ENCODE measurements at places on chromosomes 1 and 21. TPM values are rescaled to one million over a fixed set of nuclear protein-coding genes. Genes with fewer than 3 reads are reported as not detected.

EXTL2 gene
- total RNA-seq: 14.5 TPM

RNF11 gene
- total RNA-seq: 112 TPM

IRF6 gene
- total RNA-seq: 3.9 TPM

RBM11 gene
- total RNA-seq: 0.49 TPM

FMOD gene
- total RNA-seq: 438 TPM

AMIGO1 gene
- total RNA-seq: 7.8 TPM

ELAPOR1 gene
- 1.4 TPM for total RNA-seq

NPPB gene
- total RNA-seq: not detected

- no peaks in the 10 kb centered on the region for H3K27me3 ChIP-seq
- no peak overlapping the region for H3K4me3 ChIP-seq
- no peak overlapping the region for H3K27ac ChIP-seq
- DNase-seq: no peak
- H3K4me1 ChIP-seq: no peaks in the 10 kb centered on the region
These were observed 5.4 kb upstream of the KNCN start for GRCh38 chr1:46556822-46557221.

- no peak for DNase-seq
- no peak overlapping the region for H3K27ac ChIP-seq
- H3K4me3 ChIP-seq: no peak overlapping the region
- no peaks in the 10 kb centered on the region for H3K27me3 ChIP-seq
These were observed 386.9 kb downstream of the AMY1C start for GRCh38 chr1:104136621-104137020.

DNA sequence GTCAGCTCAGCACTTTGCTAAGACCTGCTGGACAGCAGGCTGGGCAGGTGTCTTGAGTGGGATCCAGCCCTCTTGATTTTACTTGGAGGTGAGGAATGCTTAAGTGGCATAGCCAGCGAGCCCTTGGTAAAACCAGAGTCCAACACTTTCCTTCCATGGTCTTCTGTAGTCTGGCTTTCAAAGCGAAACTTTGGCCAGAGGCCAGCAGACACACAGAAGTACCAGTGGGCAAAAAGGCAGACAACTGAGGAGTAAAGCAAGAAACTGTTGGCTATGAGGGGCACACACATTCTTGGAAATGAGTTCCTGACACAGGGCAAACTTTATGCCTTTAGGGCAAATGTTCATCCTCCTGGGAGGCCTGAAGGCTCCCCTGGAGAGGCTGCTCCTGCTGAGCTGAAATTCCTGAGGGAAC is 281.0 kb upstream of the POU3F1 start:
- H3K27ac ChIP-seq: no peak overlapping the region
- no peak overlapping the region for H3K4me3 ChIP-seq
- H3K27me3 ChIP-seq: no peaks in the 10 kb centered on the region
- no peak for DNase-seq
- peaks cover 17% of the 10 kb centered on the region for H3K4me1 ChIP-seq

DNA sequence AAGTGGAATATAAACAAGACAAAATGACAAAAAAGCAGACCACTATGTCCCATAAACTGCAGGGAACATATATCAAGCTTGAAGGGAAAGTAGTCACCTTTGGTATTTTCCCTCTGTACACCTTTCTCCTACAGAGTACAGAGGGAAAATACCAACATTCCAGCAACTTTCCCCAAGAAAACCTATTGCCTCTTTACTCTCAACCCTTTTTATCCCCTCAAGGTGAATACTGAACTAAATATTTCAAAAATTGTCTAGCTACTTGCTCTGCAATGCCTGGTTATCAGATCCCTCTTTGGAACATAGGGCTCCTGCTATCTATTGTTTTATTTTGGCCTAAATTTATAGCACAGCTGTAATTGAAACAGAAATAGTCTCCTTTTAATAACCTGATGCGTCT is 15.8 kb downstream of the CTXND2 start:
- H3K27ac ChIP-seq: no peak overlapping the region
- H3K36me3 ChIP-seq: no peaks in the 10 kb centered on the region
- no peak for DNase-seq
- H3K4me1 ChIP-seq: no peaks in the 10 kb centered on the region
- H3K4me3 ChIP-seq: no peak overlapping the region

- no peaks in the 10 kb centered on the region for H3K36me3 ChIP-seq
- DNase-seq: no peak
- H3K27me3 ChIP-seq: no peaks in the 10 kb centered on the region
- H3K4me1 ChIP-seq: peaks cover 36% of the 10 kb centered on the region
- no peak overlapping the region for H3K27ac ChIP-seq
These were observed 98.5 kb downstream of the ASH1L start for GRCh38 chr1:155463865-155464650.

DNA sequence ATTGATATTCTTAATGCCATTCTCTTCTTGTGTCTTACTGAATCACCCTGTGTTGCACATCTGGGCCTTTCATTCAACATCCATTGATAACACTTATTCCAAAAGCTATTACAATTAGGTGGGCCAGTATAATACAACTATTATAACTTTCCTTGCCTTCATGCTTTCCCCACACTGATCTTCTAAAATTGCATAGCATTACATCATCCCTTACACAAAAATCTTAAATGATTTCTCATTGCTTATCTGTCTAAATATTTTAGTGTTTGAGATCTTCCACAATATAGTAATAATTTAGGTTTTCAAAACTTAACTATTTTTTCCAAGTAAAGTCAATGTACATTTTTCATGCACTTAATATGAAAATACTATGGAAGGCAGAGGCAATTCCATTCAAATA is 1634.1 kb downstream of the PLA2G4A start:
- H3K27ac ChIP-seq: no peak overlapping the region
- no peaks in the 10 kb centered on the region for H3K36me3 ChIP-seq
- H3K27me3 ChIP-seq: no peaks in the 10 kb centered on the region
- no peak for DNase-seq

- H3K27me3 ChIP-seq: no peaks in the 10 kb centered on the region
- no peaks in the 10 kb centered on the region for H3K4me1 ChIP-seq
- H3K36me3 ChIP-seq: no peaks in the 10 kb centered on the region
- no peak overlapping the region for H3K4me3 ChIP-seq
- DNase-seq: no peak
These were observed 46.8 kb downstream of the ADAMTS5 start for GRCh38 chr21:26920055-26920454.
